ENCODE measurements at places on chromosomes 3 and 15. TPM values are rescaled to one million over a fixed set of nuclear protein-coding genes. Genes with fewer than 3 reads are reported as not detected.
A peak's percentile ranks its signal among the peaks of the same experiment; 100 is the strongest.

DNA sequence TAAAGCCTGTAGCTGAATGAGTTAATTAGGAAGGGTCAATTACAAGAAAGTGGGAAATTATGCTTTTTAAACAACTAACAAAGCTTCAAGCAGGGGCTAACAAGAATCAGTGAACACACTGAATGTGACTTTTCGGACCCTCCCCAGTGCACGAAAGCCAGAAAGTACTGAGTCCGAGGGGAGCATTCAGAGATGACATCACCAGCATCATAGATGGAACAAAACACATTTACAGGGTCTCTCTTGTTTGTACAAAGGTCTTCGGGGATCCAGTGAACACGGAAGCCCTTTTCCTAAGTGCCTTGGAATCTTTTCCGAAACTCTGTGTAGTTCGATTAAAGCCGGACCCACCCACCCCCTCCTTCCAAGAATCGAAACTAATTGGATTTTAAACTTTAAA lies 829 bp downstream of the DCP1A start:
- no peak for DNase-seq

DNA sequence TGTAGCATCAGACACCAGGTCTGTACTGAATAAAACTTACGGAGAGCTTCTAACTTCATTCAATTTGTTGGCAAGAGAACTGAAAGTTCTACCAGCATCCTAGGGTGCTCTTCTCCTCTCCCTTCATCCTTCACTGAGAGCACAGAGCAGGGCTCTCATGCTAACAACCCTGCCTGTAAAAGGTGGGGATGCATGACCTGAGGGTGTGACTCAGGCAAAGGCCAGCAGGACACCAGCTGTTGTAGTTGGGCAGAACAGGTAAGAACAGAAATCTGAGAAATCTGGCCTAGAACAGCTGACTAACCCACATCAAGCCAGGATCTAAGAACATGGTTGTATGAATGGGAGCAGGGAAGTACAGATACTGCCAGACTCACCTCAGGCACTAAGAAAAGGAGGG lies 64.2 kb downstream of the MYLK start:
- DNase-seq, result no peak

GRCh38 chr15:100931143-100931890 lies 12.2 kb downstream of the LRRK1 start:
- no peak for DNase-seq

- DNase-seq, result no peak
Measured at GRCh38 chr3:115626006-115626409, 2.7 kb downstream of the GAP43 start.

DNA sequence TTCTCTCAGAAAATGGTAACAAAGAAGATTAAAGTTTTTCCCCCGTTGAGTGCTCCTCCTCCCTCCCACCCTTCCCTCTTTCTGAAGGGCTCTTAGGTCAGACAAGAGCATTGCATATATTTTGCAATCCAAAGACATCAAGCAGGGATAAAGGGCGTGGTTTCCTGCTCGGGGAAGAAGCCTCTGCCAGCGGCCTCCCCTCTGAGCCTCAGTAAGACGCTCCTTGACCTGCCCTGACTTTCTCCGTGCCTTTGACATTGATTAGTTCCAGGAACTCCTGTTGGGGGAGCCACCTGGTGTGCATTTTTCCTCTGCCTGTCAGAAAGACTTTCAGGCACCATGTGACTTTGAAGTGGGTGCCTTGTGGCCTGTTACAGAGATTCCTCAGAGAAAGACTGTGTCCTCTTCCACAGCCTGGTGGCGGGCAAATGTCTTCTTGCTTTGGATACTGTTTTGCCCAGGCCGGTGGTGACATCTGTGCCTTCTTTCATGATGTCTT lies 87.2 kb upstream of the TBL1XR1 start:
- peak; percentile 51 for DNase-seq

CAMK1 gene
- 33.5 TPM for total RNA-seq

ACKR4 gene
- total RNA-seq, result not detected

NMNAT3 gene
- total RNA-seq, result 0.18 TPM

DNA sequence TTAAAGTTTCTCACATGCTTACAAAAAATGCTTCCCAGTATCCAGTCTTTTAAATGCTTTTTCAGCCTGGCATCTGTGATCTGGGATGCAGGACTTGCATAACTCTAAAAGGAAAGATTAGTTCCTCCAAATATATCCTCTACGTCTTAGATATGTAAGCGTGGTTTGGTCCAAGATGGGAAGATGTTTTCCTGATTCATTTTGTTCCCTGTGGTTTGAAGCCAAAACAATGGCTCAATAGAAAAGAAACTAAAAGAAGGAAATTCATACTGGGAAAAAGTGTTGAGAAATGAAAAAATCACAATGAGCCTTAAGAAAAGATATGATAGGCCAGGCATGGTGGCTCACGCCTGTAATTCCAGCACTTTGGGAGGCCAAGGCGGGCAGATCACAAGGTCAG lies 1002.8 kb downstream of the NAALADL2 start:
- no peak for DNase-seq

Data from activated CD8-positive, alpha-beta T cell treated with anti-CD3 and anti-CD28 coated beads, Interleukin-2, amount 10 ng/mL, durations not matched to agents 7 days and 5 days (primary cell).